ENCODE measurements at places on chromosomes 4 and X.

DNA sequence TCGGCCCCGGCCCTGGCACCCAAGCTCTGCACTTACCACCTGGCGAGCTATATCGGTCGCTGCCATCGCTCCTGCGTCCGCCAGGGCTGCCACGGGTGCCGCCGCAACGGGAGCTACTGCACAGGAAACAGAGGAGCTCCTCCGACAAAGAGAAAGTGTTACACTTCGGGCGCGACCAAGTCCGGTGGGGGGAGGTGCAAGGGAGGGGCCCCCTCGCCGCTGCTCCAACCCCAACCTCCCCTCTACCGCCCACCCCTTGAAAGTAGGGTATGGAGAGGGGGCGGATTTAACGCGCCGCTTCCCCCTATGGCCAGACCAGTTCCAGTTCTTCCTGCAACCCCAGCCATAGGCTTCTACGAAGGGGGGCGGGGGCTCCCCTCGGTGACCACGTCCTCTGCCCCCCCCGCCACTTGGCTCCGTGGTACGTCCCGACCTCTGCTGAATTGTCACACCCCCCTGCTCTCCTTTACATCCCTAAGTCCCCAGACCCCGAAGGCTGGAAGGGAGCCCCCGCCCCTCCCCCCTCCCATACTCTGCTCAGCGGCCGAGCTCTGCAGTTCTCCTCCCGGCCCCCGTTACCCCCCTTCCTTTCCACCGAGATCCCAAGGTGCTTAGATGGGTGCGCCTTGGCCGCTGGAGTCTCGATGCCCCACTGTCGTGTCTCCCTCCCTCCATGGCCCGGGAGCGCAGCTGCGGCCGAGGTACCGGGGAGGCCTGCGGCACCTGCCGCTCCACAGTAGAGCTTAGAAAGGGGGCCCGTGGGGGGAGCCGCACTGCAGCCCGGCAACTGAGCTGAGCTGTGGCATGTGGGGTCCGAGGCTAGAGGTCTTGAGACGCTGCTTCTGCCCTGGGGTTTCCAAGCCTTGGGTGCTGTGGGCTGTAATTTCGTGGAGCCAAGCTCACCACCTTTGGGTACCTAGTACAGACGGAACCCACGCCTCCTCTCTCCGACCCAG is at the start of gene SEPTIN6:
Gene SEPTIN6 (minus strand): TSS at position 129 of the 956 bp plus-strand sequence. CDS start 63 bp downstream, at position 66.
- DNase-seq: peak; percentile 17

- DNase-seq: no peak
Measured at GRCh38 chrX:73932522-73932921, 369.5 kb downstream of the CHIC1 start.

- DNase-seq: no peak
Measured at GRCh38 chrX:10892621-10893225, 218.4 kb upstream of the HCCS start.

GRCh38 chr4:142883040-142883832 is 37.1 kb upstream of the INPP4B start:
- DNase-seq: no peak

GRCh38 chr4:22921936-22922335 is 229.2 kb downstream of the GBA3 start:
- DNase-seq: no peak

DNA sequence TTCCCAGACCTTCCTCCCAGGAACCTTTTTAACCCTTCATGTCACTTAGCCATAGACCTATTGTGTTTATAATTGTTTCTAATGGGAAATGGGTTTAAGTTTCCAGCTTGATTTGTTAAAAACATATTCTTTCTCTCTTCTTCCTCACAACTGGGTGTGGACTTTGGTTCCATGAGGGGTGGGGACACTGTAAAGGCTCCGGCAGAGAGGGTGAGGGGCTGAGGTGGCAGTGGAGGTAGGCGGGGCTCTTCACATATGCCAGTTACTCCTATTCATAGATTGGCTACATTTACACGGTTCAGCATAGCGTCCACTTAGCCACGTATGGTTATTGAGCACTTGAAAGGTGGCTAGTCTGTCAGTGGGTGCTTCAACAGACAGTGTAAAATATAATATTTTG is 7.8 kb downstream of the INTS6L start:
- DNase-seq: no peak

DNA sequence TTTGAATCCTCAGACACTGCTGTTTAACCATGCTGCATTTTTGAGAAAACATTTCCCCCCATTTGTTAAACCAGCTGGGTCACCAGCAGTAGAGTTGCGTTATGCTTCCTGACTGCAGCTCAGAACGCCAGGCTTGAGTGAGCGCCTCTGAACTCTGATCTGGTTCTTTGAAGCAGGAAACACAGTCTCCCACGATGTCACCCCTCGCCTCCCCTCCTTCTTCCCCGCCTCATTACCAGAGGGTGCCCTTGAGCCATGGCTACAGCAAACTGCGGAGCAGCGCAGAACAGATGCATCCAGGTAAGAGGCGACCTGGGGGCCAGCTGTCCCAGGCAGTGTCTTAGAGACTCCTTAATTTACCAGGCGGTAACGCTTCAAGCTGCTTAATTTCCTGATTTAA is 78.4 kb downstream of the REPS2 start:
- DNase-seq: no peak

DNA sequence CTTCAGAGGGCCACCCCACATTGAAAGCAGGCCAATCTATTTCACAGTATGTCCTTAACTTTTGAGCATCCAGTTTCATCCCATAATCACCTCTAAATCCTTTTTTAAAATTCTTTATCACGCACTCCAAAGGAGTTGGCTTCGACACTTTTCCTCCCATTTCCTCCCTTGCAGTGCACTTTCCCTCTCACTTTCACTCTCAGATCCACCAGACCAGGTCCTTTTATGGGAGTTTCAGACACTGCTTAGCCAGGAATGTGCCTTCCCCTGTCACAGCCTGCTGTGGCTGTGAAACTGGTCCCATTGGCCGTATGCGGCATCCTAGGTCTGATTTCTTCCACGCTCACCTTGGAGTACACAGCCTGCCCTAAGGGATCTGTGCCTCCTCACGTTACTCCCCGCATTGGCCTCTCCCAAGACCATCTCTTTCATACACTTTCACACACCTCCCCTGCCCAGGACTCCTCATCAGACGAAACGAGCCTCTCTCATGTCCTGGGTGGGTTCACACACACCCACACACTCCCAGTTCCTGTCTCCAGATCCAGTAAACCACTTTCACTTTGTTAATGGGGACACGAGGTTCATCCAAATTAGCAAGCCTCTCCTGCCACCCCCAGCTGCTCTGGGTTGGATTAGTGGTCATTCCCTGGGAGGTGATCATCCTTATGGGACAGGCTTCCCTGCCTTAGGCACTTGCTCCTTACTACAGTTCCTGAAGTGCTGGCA is 10.0 kb upstream of the RHOXF2B start:
- no peak for DNase-seq

DNA sequence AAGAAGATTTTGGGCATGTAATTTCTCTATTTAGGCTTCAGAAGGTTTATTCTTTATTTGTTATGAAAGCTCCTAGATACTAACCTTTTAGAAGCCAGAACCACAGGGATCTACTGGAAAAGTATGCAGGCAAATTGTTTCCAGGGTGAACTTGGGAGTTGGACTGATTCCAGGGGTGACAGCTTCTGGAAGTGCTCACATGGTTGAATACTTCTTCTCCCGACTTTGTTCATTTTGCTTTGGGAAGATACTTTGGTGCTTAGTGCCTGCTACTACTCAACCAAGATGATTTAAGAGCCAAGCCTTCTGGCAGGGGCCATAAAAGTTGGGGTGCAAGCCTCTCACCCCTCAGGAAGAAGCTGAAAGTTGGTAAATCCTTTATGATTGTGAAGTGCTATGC is 445.6 kb downstream of the ACTRT1 start:
- DNase-seq: no peak

GRCh38 chrX:54807524-54808108 is at the start of gene MAGED2:
Gene MAGED2, plus strand, starts transcription at chrX:54807745. Its CDS starts 1,587 bp downstream, at chrX:54809332.
- no peak for DNase-seq

GRCh38 chrX:49845701-49846403 is 16.7 kb downstream of the PAGE4 start:
- DNase-seq: no peak
